ENCODE measurements at places on chromosomes 2 and 18.

GRCh38 chr2:172200495-172201085 is 97.9 kb upstream of the DLX2 start:
- DNase-seq = no peak

GRCh38 chr2:76599732-76600368 is 889.1 kb upstream of the GCFC2 start:
- peak; percentile 57 for DNase-seq

DNA sequence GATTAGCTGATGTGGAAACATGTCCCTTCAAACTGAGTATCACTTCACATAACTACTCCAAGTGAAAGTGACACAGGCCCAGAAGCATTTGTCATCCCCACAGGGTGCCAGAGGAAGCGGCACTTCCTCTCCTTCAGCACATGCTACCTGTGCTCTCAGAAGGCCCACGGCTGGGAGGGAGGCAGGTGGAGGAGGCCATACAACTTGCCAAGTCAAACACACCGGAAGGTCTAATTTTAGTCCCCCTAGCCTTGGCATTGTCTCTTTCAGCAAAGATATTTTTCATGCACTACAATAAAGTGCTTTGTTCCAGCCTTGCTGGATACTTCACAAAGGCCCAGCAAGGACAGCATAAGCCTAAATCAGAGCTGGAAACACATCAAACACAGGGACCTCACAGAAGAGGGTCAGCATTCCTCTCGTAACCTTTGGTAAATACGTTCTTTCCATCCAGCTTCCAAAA is 38.0 kb downstream of the VSNL1 start:
- DNase-seq = no peak

DNA sequence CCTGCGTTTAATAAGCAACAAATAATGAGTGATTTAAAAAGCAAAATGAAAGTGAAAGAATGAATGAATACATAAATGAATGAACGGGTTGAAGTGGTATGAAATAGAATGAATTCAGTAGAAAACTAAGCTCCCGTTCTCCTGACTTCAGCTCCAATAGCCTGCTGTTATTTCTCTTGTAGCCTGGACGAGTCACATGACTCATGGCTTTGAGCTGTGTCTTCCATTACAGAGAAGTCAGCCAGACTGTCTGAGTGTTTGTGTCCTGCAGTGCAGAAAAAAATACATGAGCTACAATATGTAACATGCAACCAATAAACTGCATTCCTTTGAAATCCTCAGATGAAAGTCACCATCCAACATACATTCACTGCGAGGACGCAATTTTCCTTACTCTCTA is 21.2 kb downstream of the SCG2 start:
- no peak for DNase-seq

- no peak for DNase-seq
Measured at GRCh38 chr2:135744760-135745314, 3.2 kb downstream of the UBXN4 start.

DNA sequence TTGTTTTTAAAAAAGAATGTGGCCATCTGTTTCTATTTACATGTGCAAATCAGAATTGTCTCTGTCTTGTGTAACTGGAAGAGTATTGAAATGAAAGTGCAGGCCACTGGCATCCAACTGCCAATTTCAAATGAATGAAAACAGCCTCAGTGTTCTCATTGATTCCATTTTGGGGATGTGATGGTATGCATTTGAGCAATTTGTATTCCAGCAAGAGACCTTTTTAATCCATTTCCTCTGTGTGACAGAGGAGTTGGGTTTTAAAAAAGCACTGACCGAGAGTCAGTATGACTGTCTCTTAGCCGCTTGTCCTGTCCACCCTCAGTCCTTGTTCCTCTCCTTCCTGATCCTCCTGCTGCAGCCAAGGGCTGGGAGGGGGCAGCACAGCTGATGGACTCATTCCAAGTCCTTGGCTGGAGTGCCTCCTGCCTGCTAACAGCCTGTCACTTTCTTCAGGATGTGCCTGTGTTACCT is 50.0 kb downstream of the ASAP2 start:
- no peak for DNase-seq

DNA sequence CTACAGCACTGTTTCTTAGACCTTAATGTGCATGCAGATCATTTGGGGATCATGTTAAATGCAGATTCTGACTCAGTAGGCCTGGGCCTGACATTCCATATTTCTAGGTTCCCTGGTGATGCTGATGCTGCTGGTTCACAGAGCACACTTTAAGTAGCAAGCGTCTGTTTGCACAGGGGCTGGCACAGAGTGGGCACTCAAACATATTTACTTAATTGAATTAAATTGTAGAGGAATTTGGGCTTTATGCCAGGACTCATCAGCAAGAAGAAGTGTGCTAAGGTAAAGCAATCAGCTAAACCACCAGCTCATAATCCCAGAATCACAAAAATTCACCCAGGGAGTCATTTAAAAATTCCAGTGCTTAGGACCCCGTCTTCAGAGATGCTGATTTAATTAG is 25.1 kb upstream of the INPP4A start:
- DNase-seq = no peak

DNA sequence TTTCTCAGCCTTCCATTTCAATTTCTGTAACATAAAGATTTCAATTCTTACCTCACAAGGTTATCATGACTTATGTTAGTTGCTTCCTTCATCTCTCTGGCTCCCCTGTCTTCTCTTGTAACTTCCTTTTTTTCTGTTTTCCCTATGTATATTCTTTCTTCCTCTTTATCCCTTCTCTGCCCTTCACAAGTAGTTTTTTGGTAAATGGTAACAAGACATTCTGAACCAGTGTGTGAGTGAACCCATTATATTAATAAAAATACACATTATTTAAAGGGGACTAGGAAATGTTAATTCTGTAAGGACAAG is 8.4 kb downstream of the ACSL3 start:
- DNase-seq = no peak

DNA sequence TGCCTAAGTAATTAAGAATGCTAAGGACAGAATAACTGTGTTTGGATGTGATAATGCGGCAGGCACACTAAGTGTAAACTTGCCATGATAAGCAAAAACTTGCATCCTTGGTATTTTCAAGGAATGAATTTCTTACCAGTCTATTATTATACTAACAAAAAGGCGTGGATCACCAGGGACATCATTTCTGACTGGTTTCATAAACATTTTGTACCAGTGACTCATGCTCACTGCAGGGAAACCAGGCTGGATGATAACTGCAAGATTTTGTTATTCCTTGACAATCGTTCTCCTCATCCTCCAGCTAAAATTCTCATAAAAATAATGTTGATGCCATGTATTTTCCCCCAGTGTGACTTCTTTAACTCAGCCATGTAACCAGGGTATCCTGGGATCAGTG is 289.5 kb downstream of the CDCA7 start:
- no peak for DNase-seq

- no peak for DNase-seq
Measured at GRCh38 chr2:1745171-1746023, 1.1 kb upstream of the PXDN start.

DNA sequence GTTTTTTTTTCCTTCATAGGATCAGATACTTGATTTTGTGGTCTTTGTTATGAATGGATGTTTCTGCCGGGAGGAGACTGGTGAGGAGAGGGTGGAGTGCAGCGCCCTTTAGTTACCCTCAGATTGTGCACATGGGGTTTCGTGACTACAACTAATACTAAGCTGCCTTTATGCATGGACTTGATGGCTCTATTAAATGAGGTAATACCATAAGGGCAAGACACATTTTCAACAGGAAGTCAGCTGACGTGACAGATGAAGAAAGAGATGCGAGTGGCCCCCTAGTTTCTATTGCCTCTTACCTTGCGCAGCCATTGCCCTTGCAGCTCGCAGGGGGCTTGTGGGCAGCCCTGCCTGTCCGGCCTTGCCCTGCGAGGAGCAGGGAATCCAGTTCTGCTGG is 24.4 kb downstream of the ZNF407 start:
- DNase-seq = no peak

GRCh38 chr2:216023055-216023648 is 9.8 kb upstream of the MREG start:
- no peak for DNase-seq

DNA sequence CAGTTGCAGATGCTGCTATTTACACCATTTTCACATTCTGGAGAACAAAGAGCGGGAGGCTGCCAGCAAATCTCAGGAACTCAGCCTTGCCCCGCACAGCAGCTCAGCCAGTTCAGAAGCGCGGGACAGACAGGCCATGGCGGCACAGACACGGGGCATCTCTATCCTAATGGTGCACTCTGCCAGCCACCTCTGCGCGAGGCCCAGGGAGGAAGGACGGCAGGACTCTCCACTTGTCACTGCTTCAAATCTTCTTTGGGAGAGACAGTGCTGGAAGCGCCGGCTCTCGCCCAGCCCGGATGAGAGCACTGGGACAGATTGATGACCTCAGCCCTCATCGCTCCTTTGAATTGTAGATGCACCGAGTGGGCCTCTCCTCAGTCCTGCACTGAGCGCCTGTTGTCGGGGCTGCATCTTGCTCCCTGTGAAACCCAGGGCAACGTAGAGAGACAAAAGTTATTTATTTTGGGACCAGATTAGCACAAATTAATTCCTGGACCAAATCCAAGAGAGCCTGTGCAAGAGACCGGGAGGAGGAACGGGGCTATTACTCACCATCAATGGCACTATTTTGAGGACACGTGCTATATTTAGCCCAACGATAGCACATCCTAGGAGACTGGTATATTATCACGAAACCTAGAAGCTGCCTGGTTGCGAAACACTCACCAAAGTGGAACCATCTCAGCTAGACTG is 211.4 kb upstream of the SMIM21 start:
- DNase-seq = no peak

DNA sequence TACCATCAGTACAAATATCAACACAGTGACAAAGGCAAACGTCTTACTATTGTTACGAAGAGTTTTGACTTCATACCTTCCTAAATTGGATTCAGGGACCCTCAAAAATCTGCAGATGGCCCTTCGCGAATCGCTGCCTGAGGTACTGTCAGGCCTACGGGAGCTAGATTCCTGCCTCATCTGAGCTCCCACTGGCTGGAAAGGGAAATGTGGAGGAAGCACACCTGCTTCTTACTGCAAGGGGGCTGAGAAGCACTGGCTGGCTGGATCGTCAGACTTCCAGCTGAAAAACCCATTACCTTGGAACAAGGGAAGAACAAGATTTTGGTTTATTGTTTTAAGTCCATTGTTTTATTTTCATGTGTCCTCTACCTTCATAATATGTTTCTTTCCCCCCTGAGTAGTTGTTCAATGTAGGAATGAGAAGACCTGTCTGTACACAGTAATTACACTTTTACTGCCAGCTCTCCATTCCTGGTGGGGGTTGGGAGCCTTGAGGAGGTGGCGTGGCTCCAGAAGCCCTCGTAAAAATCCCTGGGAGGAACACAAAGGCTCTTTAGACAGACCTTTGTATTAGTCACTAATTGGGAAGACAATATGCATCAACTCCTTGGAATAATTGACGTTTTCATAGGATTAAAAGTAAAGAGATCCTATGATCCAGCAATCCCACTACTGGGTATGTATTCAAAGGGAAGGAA is 124.1 kb upstream of the NOSTRIN start:
- no peak for DNase-seq

DNA sequence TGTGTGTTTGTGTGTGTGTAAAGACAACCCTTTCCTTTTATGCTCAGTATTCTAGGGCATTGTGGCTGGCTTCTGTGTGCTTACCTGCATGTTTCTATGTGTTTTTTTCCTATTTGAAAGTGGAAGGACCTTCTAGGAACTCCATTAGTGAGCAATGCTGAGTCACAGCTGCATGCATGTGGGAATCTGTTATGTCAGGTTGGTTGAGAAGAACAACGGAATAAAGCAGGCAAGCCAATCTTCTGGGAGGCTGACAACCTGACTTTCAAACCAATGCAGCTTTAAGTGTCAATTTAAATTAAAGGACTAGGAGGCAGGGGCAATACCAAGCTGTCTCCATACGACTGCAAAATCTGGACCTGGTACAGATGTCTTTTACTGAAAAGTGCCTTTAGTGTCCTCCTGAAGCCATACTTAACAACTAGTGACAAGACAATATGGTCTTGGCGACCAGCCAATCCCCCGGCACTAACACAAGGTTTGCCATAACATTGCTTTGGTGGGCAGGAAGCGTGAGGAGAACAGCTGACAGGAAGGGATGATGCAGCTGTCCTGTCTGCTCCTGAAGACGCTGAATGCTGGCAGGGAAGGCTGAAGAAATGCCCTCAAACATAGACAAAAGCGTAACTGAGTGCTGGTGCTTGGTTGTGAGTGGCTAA is 514.7 kb upstream of the CDH7 start:
- DNase-seq = no peak

GRCh38 chr18:44039826-44040225 is 640.9 kb upstream of the SETBP1 start:
- DNase-seq = no peak

- no peak for DNase-seq
Measured at GRCh38 chr2:149422337-149422990, 92.1 kb downstream of the LYPD6 start.

DNA sequence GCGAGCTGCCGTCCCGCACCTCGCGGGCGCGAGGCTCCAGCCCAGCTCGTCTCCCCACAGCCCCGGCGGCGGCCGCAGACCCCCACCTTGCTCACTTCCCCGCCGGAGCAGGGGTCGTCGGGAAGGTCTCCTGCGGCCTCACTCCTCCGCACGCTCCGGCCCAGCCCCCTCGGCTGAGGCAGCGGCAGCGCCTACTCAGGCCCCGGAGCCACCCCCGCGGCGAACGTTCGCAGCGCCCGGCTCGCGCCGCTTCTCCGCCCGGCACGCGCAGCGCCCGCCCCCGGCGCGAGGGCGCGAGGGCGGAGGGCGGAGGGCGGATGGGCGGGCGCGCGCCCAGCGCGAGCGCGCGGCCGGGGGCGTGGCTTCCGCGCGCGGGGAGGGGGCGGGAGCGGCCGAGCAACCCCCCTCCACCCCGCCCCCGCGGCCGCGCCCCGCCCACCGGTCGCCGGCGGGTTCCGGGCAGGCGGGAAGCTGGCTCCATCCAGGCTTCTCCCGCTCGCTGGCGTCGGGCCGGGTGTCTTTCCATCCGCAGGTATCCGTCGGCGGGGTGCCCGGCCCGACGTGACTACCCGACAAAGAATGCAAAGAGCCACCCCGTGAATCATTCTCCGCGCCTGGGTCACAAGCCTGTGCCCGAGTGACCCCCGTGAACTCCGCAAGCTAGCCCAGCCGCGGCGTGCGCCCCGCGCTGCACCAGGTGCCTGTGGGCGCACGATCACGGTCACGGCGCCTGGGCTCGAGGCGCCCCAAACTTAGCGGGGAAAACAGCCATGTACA is at the start of gene DTNB:
Gene DTNB, minus strand, starts transcription at position 278 of the 777 bp plus-strand sequence. CDS start 20,917 bp downstream, outside the sequence.
- peak; percentile 67 for DNase-seq

DNA sequence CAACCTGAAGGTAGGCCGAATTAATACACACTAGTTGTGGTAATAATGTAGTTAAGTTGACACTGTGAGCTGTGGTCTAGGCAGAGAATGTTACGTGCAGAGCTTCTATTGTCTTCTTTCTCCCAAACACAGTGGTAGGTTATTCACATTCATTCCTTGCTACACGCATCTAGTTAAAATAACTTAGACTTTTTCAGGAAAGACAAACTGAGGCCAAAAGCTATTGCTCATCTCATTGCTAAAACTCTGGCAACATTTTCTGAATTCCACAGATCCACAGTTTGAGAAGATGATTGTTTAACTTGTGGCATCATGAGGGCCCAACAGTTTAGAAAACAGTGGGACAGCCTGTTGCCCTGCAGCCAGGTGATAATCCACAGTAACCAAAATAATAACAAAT is 850.4 kb upstream of the FSHR start:
- no peak for DNase-seq

- DNase-seq = no peak
Measured at GRCh38 chr2:37573451-37574388, 97.7 kb downstream of the CDC42EP3 start.
